ENCODE measurements at places on chromosomes 5 and 9.

DNA sequence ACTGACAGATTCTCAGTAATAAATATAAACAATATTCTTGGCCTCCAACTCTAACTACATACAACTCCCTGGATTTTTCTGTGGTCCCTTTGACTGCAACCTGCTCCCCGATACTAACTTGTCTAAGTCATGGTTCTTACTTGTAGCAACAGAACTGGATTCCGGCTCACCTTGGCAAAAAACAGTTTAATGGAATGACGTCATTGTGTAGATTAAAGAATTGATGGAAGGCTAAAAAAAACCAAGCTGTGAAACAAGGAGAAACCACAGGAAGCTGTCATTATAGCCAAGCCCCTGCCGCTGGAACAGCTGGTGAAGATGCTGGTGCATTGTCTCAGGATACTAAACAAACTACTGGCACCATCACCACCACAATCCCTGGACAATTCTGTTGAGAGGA is 11.4 kb upstream of the ADAMTS19 start:
- no peak for DNase-seq

- DNase-seq = no peak
Observed at GRCh38 chr5:38207343-38207742, 51.0 kb upstream of the EGFLAM start.

- peak; percentile 15 for DNase-seq
Observed at GRCh38 chr9:8762479-8763085, 963.0 kb upstream of the DMAC1 start.

DNA sequence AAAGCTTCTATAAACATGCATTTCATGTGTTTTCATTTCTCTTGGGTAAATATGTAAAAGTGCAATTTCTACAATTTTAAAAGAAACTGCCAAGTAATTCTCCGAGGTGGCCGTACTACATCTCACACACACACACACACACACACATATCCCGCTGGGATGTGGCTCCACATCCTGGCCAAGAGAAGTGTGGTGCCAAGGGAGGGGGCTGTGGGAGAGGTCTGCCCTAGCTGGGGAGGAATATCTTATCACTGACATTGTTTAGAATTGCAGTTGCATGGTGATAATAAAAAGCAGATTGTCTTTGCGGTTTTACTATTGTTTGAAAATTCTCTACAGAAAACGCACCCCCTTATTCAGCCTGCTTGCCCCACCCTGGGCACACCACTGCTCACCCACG is 558.4 kb downstream of the BNC2 start:
- DNase-seq = no peak

GRCh38 chr5:108720391-108720790 is 27.3 kb upstream of the FER start:
- DNase-seq = no peak

- no peak for DNase-seq
Observed at GRCh38 chr5:14442536-14442935, 139.1 kb upstream of the OTULINL start.

DNA sequence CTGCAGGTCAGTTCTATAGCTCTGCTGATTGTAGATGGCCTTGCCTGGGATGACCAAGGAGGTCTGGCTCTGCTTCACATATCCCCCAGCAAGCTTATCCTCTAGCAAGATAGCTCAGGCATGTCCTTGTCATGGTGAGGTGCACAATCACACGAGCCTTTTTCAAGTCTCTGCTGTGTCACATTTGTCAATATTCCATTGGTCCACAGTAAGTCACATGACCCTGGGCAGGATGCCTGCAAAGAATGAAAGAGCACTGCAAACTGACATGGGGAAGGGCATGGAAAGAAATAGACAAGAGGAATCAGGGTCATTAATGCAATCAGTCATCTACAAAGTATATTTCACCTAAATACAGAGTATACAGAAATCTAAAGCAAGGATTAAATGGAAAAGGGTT is 142.0 kb downstream of the RORB start:
- DNase-seq = no peak

- no peak for DNase-seq
Observed at GRCh38 chr5:2303431-2304100, 420.8 kb upstream of the IRX4 start.
